CD4-positive, alpha-beta T cell treated with Interleukin-15 for 4 hours (primary cell): ENCODE measurements at places on chromosomes 16 and 17.

DNA sequence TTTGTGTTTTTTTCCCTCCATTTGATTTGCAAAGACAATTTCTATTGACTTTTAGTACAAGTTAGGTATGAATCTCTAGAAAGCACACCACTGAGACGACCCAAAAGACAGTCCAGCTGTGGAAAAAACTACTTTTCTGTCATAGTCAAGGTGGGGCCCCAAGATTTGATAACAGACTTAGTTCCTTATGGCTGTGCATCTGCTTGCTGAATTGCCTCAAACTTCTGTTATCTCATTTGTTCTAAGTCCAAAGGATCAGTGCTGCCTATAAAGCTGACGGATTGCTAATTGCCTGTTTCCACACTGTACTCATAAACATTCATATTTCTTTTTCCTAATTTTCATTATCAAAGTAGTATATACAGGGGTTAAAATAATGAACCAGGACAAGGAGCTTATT, 180.8 kb downstream of the SPECC1 start:
- no peak for DNase-seq

DNA sequence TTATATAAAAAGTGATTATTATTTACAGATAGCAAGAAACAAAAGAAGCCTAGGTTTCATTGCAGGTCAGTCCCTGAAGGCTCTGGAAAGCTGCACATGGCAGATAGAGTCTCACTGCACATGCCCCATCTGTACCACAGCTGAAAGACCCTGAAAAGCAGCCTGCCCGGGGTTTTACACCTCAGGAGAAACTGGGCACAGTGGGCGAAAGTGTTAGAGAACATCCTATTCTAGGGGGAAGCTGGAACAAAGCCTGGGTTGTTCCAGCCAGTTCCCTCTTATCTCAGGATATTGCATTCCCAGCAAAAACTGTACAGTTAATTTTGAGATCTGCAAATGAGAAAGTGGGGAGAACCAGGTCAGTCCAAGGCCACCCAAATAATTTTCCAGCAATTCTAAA, 419.7 kb downstream of the CNTNAP4 start:
- DNase-seq: no peak

DNA sequence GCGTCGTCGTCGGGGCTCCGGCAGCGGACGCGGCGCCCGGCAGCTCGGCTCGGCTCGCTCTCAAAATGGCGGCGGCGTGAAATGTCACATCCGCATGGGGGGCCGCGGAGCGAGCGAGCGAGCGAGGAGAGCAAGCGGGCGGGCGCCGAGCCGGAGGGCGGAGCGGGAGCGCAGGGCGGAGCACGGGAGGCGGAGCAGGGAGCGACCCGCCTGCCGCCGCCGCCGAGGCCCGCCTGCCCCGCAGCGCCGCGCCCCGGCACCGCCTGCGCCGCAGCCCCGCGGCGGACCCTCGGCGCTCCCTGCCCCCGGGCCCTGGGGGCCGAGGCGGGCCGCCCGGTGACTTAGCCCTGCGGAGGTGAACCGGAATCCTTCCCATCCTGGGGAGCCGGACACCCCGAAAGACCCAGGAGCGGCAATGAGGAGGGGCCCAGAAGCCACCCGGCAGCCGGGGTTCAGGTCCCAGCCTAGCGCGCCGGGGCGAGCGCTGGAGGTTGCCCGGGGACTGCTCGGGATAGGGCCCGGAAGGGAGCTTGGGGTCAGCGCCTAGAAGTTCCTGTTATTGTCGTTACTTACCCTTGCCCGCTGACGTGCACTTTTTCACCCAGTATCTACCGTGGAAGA, at the start of gene USP7:
Gene USP7, minus strand, starts transcription at position 86 of the 621 bp plus-strand sequence. CDS start 621 bp downstream, outside the sequence.
- peak; percentile 91 for DNase-seq

- no peak for DNase-seq
These were observed 24.6 kb downstream of the LYRM9 start for GRCh38 chr17:27868565-27868964.

GRCh38 chr17:58246104-58246740, 7.8 kb downstream of the LPO start:
- DNase-seq: no peak

DNA sequence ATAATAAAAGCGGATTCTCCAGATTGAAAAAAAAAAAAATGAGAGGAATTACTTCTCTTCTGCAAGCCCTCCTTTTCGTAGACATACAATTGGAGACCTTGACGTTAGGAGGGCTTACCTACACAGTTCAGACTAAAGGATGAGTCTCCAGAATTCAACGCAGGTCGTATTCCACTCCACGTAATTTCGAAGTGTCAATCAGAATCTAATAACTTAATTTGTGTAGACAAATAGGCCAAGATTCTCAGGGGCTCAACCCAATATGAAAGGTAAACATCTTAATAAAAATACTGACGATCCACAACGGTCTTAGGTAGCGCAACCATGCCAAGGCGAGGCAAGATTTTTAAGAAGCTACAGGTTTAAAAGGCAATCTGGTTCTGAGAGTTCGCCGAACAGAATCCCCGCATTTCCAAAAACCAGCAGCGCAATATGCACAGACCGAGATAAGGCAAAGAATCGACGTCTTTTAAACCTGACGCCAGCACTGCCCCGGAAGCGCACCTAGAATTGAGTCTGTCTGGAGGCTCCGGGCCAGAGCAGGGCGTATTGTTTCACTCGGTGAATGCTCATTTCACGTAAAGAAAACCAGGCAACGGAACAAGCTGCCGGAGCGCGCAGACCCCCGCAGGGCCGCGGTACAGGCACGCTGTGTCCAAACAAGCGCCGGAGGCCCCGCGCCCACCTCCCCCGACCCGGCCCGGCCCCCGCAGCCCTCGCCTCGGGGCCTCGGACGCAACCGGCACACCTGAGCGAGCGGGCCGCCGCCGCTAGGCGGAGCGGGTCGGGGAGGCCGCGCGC, 623 bp downstream of the MBTPS1 start:
- peak; percentile 47 for DNase-seq

DNA sequence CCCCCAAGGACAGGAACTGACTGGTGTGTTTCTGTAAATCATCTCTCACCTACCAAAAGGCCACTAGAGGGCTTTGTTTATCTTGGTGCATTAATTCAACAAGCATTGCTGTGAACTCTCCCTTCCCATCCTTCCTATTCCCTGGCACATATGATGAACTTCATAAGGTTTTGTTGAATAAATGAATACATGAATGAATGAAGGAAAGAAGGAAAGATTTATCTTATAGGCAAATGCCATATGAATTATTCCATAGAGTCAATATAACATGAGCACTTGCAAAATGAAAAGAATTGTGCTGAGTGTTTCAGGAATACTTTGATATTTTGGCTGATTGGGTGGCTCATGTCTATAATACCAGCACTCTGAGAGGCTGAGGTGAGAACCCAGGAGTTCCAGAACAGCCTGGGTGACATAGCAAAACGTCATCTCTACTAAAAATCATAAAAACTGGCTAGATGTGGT, 4.3 kb downstream of the SPDYE4 start:
- peak; percentile 10 for DNase-seq

GRCh38 chr17:45305530-45306087, 11.2 kb downstream of the MAP3K14 start:
- no peak for DNase-seq

GRCh38 chr17:76537578-76538280, at the start of gene CYGB:
CYGB (minus strand) TSS chr17:76537709; CDS start chr17:76537542, 167 bp downstream.
- DNase-seq: no peak

- DNase-seq: no peak
These were observed 60.1 kb upstream of the DYNLRB2 start for GRCh38 chr16:80480664-80481063.

DNA sequence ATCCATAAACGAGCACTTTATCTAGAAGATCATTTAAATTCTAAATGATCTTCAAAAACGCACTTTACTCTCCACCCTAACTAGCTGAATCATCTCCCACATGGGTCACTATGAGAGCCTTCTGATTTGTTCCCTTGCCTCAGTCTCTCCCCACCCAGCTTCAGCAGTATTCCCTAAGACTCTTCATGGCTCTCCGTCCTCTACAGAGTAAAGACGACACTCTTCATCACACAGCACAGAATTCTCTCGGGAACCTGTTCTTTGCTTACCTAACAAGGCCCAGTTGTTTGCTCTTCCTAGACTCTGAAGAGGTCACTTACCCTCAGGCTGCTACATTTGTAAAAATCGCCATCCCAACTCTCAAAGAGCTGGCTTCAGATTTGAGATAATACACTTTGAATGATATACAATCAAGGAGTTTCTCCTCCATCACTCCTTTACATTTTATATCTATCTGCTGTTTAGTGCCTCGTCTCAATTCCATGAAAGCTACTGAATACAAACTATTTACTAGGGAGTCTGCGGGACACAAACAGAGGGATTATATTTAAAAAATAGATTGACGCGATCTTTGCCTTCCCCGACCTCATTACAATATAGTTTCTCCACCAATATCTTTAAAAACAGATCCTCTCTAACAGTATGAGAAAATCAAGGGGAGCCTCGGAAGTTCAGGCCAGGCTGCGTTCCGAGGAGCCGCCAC, 511 bp upstream of the LIG3 start:
- no peak for DNase-seq

DNA sequence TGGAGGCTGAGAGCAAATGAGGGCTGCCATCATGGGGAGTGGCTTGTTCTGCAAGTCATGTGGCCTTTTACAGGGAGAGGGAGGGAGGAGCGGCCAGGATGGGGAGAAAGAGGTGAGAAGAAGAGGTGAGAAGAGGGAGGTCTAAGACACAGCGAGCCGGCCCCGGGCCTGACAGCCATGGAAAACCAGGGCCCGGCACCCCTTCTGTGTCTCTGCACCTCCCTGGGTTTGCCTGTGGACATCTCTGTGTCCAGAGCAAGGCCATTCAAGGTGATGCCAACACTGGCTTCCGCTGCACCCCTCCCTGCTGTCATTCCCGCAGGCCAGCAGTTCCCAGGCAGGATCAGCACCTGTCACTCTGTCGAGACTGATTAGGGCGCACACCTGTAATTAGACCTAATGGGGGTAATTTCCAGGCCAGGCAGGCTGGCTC, 75.6 kb downstream of the MGAT5B start:
- no peak for DNase-seq

GRCh38 chr17:17561408-17562145, 29.9 kb downstream of the PEMT start:
- no peak for DNase-seq

DNA sequence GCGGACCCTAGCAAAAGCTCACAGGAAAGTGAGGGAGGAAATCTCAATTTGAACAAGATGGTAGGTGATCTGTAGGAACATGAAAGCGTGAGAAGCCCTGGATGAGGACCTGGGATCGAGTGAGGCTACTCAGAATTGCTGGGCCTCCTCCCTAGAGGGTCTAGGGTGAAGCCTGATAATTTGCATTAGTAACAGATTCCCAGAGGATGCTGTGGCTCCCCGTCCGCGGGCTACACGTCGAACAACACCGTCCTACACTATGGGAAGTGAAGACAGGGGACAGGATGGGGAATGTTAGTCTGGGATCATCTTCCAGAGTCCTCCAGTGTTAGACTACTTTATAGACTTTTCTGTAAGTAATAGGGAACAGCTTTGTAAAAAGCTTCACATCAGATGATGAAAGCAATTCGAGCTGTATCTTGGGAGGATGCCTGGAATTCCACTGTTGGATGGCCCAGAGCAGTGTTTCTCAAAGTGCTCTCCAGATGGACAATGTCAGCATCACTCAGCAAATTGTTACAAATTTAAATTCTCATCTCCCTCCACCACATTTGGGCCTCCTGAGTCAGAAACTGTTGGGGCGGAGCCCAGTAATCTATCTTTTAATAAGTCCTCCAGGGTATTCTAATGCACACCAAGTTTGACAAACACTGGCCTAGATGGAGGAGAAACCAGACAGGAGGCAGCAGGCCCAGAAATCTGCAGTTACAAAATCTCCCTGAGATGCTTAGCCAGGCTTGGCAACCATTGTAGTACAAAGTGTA, 6.5 kb downstream of the FNDC8 start:
- DNase-seq: no peak

GRCh38 chr16:72902206-72902605, 145.7 kb downstream of the ZFHX3 start:
- DNase-seq: no peak

- DNase-seq: no peak
These were observed 9.9 kb downstream of the C16orf46 start for GRCh38 chr16:81067166-81067565.

DNA sequence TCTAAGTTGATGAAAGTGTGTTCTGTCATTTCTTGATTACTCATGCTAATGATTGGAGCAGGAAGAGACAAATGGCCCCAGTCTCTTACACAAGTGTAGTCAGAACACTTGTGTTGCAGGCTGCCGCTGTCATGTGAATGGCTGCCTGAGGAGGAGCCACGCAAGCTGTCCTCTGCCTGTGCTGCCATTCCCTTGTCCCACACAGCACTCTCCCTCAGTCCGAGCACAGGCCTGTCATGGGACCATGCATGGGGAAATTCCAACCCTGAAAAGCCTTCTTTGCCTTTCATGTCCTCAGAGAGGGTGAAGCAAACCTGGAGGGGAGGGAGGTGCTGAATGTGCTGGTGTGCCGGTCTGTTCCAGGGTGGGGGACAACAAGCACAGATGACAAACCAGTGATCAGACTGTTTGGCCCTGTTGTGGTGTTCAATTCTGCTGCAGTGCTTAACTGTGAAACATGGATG, 109.4 kb downstream of the MRTFB start:
- no peak for DNase-seq

DNA sequence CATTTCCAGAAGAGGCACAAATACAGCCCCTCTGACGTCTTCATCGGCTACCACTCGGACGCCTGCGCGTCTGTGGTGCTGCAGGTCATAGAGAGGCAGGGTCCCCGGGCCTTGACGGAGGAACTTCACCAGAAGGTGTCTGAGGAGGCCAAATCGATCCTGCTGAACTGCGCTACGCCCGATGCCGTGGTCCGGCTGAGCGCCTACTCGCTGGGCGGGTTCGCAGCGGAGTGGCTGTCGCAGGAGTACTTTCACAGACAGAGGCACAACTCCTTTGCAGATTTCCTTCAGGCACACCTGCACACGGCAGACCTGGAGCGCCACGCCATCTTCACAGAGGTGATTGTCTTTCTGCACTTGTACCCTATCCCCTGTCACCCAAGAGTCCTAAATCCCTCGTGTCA, 67.0 kb upstream of the ENDOV start:
- DNase-seq: no peak

- DNase-seq: no peak
These were observed 41.7 kb upstream of the JPH3 start for GRCh38 chr16:87560428-87561199.

DNA sequence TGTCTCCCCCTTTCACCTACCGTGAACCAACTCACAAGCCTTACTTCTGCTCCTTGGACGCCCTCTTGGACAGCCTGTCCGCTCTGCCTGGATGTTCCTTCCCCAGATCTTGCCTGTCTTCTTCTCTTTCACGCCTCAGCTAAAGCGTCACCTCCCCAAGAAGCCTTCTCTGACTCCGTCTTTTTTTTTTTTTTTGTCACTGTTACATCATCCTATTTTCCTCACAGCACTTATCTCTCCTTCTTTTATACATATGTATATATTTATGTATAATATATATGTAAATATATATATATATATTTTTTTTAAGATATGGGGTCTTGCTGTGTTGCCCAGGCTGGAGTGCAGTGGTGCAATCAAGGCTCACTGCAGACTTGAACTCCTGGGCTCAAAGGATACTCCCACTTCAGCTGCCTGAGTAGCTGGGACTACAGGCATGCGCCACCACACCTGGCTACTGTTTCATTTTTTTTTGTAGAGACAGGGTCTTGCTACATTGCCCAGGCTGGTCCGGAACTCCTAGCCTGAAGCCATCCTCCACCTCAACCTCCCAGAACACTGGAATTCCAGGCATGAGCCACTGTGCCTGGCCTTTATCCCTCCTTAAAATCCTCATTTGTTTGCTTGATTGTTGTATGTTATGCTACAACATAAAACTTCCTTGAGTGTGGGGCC, 16.5 kb upstream of the AKTIP start:
- no peak for DNase-seq

GRCh38 chr16:10791048-10791447, 27.5 kb downstream of the TVP23A start:
- DNase-seq: no peak

GRCh38 chr16:86761111-86762031, 183.0 kb downstream of the FOXL1 start:
- DNase-seq: peak; percentile 14
